ENCODE measurements at places on chromosomes 7 and 10. TPM values are rescaled to one million over a fixed set of nuclear protein-coding genes. Genes with fewer than 3 reads are reported as not detected.

The ACSM6 gene
- total RNA-seq: not detected

The STK31 gene
- total RNA-seq: not detected

The CRYGN gene
- not detected for total RNA-seq

The LRIT1 gene
- not detected for total RNA-seq

The KLLN gene
- total RNA-seq: 0.56 TPM

The UCMA gene
- not detected for total RNA-seq

The ZNF3 gene
- total RNA-seq: 30.8 TPM

The GRID1 gene
- not detected for total RNA-seq

- DNase-seq: no peak
These were observed 371.6 kb downstream of the RPS24 start for GRCh38 chr10:78405231-78405630.

DNA sequence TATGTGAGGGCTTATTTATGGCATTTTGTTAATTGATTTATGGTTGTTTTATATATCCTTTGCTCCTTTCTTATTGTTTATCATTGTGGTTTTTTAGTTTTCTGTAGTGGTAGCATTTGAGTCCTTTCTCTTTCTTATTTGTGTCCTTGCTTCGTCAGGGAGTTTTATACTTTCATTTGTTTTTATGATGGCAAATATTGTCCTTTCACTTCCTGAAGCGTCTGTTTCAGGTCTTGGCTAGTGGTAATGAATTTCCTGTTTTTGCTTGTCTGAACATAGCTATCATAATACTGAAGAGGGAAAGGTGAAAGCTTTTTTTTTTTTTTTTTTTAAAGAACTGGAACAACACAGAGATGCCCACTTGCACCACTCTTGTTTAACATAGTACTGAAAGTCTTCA lies 228.2 kb downstream of the ATRNL1 start:
- DNase-seq: no peak

- no peak for DNase-seq
These were observed 215.2 kb downstream of the HTR7 start for GRCh38 chr10:90642650-90643049.

GRCh38 chr7:79529881-79530235 lies 76.4 kb upstream of the MAGI2 start:
- DNase-seq: peak; percentile 45

DNA sequence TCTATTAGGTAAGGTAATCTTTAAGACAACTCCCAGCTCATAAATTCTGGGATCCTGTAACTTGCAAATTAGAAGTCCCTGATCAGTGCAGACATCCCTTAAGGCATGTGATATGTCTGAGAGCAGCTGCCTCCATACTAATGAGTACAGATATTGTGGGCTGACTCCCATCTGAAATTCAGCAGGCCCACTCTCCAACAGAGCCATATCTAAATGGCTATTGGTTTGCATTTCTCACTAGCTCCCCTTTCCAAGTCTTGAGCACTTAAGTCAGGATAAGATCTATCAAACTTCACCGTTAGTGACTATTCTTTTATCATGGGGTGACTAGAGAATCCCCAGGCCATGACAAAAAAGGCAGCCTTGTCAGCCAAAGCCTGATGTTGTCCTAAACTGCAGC lies 785.4 kb downstream of the IPMK start:
- DNase-seq: no peak

GRCh38 chr10:102007796-102008195 lies 48.2 kb downstream of the ARMH3 start:
- no peak for DNase-seq

- peak; percentile 69 for DNase-seq
These were observed 79.4 kb downstream of the HYCC1 start for GRCh38 chr7:22934473-22935065.

DNA sequence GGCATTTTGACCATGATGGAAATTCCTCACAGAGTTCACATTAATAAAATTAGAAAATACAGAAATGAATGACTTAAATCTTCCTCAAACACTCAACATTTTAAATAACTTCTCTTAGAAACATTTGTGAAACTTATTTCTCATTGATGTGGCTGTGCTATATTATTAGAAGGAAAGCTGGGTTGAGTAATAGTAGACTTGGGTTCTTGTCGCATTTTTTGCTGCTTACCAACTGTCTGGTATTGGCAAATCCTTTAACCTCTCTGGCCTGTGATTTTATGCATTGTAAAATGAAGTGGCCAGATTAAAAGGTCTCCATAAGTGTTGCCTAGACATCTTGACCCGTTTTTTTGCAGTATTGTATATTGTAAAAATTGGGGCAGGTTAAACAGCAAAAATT lies 66.5 kb downstream of the VPS50 start:
- DNase-seq: peak; percentile 42

DNA sequence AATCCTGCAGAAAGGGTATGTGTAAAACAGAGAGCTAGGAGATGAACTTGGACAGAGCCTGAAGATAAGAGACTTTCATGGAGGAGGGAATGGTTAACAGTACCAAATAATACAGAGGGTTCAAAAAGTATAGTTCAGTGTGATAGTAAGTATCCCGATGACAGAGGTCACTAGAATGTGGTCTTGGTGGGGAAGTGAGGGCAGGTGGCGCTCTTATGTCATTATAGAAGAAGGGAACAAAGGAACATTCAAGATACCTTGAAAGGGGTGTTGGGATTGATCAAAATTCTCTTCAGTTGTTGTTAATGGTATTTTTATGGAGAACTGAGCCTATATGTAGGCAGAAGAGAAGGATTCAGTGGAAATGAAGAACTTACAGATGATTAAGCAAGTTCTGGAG lies 312.5 kb downstream of the SUGCT start:
- no peak for DNase-seq

DNA sequence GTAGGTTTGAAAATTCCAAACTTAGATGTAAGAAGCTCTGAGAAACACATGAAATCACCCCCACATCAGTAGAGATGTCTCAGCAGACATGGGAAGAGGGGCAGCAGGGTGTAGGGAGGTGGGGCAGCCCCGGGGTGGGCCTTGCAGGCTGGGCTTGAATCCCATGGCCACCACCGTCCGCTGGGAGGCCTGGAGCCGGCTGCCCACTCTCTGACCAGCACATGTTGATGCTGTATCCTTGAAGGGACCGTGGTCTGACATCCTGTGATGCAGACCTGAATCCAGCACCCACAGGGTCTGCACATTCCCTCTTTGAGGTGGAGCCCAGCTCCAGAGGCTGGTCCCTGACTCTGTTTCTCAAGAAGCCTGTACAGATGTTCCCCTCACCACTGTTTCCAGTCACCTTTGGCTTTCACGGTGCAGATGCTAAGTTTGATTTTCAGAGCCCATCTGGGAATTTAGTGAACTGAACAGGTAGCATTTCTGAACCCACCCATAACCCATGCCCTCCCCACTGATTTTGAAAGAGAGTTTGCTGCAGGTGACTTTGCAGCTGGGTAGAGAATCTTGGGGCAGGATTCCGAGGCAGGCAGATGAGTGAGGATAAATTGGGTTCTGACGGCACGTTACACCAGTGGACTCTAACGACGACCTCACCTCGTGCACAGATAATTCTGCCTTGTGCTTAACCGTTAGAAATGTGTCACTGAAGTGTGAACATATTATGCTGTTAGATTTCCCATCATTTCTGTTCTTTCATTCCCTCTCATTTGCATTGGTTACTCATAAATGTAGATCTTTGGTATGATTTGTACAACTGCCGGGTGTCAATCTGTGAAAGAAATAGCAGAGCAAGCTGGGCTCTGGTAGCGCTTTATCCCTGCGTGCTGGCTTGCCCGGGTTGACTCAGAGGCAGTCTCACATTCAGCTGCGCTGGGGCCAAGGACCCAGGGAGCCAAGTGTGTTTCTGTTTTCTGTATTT lies 45.7 kb downstream of the IKZF1 start:
- DNase-seq: no peak

DNA sequence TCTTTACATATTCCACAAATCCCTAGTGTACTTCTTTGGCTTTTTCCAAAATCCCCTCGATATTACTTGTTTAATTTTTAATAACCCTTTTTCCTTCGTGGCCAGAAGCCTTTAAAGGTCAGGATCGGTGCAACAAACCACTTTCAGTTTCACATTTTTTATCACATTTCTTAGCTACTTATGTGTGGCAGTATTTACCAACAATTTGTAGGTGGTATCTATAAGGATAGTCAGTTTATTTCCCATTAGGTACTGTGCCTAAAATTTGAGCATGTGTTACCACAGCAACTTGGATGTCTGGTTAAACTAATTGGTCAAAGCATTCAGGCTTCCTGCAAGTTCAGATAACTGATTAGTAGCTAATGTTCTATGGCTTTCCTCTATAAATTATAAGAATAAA lies 104.9 kb downstream of the CDK14 start:
- no peak for DNase-seq

GRCh38 chr7:141094336-141095070 lies 20.6 kb downstream of the TMEM178B start:
- no peak for DNase-seq

DNA sequence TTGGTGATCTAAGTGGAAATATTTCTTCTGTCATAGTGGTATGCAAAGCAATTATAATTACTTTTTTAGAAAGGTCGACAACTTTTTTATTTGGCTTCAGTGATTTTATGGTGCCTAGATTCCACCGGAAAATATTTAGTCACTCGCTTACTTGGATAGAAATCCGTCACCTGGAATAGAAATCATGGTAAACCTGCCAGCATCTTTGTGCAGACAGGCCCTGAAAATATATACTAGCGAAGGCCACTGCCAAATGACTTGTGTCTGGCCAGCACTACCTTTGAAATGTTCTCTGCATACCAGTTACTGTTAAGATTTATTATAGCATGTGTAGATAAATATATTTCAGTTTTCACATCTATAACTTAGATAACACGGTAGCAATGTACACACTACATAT lies 226.4 kb downstream of the AGMO start:
- no peak for DNase-seq

DNA sequence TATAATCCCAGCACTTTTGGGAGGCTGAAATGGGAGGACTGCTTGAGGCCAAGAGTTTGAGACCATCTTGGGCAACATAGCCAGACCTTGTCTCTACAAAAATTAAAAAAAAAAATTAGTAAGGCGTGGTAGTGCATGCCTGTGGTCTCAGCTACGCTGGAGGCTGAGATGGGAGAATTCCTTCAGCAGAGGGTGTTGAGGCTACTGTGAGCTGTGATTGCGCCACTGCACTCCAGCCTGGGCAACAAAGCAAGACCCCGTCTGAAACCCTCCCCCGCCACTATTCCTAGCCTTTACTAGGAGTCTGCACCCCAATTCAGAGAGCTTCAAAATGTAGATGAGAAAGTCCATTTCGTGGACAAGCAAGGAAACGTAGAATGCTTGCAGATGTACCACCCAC lies 95.2 kb downstream of the PRPF18 start:
- no peak for DNase-seq

DNA sequence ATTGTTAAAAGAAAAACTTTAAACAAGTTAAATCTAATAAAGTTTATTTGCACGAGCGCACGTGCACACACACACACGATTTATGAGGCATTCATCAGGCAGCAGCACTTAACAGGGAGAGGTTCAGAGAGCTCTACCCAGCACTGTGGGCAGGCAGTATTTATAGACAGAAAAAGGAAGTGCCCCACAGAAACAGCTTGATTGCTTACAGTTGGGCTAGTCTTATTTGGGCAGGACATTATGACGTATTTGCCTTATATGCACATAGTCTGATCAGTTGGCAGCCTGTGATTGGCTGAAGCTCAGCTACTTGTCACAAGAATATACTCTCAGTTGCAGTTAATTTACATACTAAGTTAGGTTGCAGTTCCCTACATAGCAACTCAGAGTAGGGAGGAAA lies 1.2 kb upstream of the SDHAF3 start:
- no peak for DNase-seq

DNA sequence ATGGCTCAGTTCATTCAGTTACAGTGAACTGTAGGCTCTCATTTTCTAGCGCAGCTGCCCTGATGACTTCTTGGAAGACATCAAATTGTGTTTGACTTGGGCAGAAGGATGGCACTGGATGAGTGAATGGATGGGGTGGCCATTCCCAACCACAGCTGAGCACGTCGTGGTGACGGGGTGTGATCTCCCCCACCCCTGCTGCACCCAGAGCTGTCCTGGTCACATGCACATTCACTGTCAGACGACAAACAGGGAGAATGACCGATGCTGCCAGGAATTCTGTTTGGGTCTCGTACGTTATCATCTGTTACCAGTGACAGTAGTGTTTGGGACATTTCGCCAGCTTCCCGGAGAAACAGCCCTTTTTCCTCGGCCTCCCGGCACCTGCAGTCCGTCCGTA lies 623.2 kb downstream of the SDK1 start:
- DNase-seq: no peak

- DNase-seq: peak; percentile 82
These were observed 48.0 kb downstream of the BRAF start for GRCh38 chr7:140876519-140877248.

- no peak for DNase-seq
These were observed 54.0 kb downstream of the PWWP2B start for GRCh38 chr10:132450825-132451505.

DNA sequence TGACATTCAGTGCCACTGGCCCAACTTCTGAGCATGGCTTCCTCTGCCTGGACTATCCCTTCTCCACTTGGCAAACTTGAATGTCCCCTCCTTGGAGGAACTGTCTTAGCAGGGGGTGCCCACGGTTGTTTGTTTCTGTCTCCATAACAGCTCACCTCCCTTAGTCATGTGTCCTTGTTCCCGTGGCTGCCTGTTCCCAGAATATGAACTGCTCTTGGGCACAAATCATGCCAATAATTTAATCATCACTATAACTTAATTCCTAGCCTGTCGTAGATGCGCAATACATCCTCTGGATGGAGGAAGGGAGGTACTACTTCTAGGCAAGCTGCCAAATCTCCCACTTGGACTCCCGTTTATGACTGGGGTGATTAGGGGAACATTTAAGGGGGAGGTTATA lies 173.1 kb downstream of the MYOF start:
- DNase-seq: peak; percentile 22

GRCh38 chr10:25176421-25176968 lies 1.7 kb downstream of the GPR158 start:
- no peak for DNase-seq

DNA sequence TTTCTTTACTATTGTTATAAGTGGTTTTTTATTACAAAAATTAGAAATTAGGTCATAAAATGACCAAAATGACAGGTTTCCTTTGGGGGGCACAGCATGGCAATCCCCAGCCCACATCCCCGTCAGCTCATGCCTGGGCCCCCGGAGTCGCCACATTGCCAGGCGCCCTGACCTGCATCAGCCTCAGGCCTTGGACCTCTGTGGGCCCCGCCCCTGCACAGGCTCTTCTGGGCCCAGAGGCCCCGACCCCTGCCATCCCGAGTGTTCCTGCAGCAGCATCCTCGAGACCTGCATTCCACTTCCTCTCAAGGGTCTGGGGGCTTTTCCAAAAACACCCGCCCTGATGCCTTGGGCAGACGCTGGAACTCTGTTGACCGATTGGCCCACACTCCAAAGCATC lies 391.1 kb upstream of the MGMT start:
- DNase-seq: no peak

GRCh38 chr10:22427101-22427500 lies 81.8 kb downstream of the SPAG6 start:
- peak; percentile 72 for DNase-seq
